GM12878 (cell line): ENCODE measurements at places on chromosomes 5 and 9. TPM values are rescaled to one million over a fixed set of nuclear protein-coding genes. Genes with fewer than 3 reads are reported as not detected.

SMIM33 gene
- 0.12 TPM in 1 of 2 replicates, not detected in the other for polyA plus RNA-seq

PCDHAC2 gene
- polyA plus RNA-seq, result 0.03 TPM in 1 of 2 replicates, not detected in the other

UBE2QL1 gene
- not detected in 2 replicates for polyA plus RNA-seq

SLCO6A1 gene
- polyA plus RNA-seq, result not detected in 2 replicates

SPINK1 gene
- polyA plus RNA-seq, result not detected in 2 replicates

CAPSL gene
- polyA plus RNA-seq, result not detected in 2 replicates

MEF2C gene
- polyA plus RNA-seq, result 198 and 199 TPM in 2 replicates

SHOC1 gene
- 0.04 and 0.05 TPM in 2 replicates for polyA plus RNA-seq

CNTNAP3 gene
- 0.27 TPM in 1 of 2 replicates, not detected in the other for polyA plus RNA-seq

HMCN2 gene
- not detected in 2 replicates for polyA plus RNA-seq

CARTPT gene
- polyA plus RNA-seq, result not detected in 2 replicates

PTTG1 gene
- 372 and 418 TPM in 2 replicates for polyA plus RNA-seq

DAB2IP gene
- not detected in 2 replicates for polyA plus RNA-seq

SHC3 gene
- not detected in 2 replicates for polyA plus RNA-seq

ZNF300 gene
- 0.17 and 0.19 TPM in 2 replicates for polyA plus RNA-seq
